NCI-H1105 (cell line): ENCODE measurements at places on chromosomes 3 and 15.

GRCh38 chr3:173238091-173238490 is 97.1 kb upstream of the SPATA16 start:
- DNase-seq = no peak

DNA sequence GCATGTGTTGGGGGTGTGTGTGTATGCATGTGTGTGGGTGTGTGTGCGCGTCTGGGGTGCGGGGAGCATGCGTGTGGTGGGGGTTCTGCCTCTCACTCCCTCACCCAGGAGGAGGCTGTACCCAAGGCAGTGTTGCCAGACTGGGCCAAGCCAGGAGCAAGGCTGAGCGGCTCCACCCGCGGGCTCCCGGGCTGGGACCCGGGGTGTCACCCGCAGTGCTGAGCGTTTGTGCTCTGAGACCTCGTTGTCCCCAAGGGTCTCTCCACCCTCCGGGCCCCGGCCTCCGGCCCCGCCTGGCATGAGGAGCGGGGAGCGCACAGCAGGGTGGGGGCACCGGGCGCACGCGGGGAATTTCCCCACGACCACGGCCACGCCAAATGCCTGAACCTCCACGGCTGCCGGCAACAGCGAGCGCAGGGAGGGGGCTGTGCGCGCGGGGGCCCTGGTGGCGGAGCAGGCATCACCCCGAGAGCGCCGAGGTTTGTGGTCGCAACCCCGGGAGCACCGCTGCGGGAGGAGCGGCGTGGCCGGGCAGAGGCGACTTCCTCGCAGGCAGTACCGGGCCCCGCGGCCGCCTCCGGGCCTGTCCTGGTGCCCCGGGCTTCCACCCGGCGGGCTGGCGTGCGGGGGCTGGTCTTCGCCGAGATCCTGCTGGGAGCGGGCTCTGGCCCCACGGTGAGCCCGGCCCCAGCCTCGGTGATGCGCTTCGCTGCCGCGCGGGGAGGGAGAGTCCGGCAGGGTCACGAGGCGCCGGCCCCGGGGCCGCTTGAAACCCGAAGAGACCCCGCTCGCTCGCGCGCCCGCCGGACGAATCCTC is 7.4 kb upstream of the OCA2 start:
- DNase-seq = no peak

DNA sequence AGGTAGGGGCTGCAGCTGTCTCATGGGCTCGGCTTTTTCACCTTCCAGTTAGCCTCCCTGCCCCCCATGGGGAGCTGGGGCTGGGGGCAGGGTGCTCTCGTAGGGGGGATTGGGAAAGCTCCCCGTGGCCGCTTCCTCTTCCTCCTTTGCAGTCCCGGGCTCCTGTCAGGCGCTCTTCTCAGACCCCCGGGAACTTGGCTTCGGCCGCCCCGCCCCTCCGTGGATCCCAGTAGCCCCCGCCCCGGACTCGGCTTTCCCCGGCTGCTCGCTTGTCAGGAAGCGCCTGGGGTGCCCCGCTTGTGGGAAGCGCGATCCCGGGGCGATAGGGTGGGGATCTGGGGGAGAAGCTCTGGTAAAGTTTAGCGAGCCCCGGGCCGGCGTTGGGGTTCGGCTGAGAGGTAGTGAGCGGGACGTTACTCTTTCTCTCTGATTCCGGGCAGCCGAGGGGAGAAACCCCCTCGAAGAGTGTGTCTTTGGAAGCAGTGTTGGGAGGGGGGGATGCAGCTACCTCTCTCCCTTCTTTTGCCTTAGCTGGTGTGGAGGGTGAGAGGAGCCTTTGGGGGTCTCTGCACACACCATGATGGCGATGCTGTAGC is 611 bp downstream of the PIAS1 start:
- DNase-seq = peak; percentile 75

DNA sequence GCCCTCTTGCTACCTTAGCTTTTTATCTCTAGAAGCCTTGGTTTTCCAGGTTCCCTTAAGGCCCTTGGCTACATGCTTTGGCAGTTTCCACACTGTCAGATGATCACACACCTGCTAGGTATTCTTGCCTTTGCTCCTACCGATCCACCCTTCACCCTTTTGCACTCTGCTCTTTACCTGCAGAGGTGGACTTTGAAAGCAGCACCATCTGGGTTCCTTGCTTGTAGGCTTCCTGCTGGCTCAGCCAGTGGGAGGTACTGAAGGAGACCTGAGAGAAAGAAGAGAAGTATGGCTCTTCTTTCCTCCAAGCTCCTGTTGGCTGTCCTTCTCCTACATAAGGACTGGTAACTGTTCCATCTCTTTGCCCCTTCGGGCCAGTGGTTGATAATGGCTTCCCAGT is 7.3 kb upstream of the ZNF592 start:
- DNase-seq = no peak

- DNase-seq = no peak
These were observed 67.7 kb downstream of the STT3B start for GRCh38 chr3:31600431-31600830.

GRCh38 chr3:169299889-169300288 is 363.6 kb downstream of the MECOM start:
- DNase-seq = peak; percentile 26

- no peak for DNase-seq
These were observed 44.0 kb downstream of the ANAPC13 start for GRCh38 chr3:134441821-134442220.

- DNase-seq = no peak
These were observed 7.9 kb upstream of the ISG20 start for GRCh38 chr15:88630798-88631463.

- no peak for DNase-seq
These were observed 34.6 kb downstream of the FMN1 start for GRCh38 chr15:33159726-33160453.

- DNase-seq = no peak
These were observed 145.5 kb upstream of the ABHD17C start for GRCh38 chr15:80549654-80550053.

DNA sequence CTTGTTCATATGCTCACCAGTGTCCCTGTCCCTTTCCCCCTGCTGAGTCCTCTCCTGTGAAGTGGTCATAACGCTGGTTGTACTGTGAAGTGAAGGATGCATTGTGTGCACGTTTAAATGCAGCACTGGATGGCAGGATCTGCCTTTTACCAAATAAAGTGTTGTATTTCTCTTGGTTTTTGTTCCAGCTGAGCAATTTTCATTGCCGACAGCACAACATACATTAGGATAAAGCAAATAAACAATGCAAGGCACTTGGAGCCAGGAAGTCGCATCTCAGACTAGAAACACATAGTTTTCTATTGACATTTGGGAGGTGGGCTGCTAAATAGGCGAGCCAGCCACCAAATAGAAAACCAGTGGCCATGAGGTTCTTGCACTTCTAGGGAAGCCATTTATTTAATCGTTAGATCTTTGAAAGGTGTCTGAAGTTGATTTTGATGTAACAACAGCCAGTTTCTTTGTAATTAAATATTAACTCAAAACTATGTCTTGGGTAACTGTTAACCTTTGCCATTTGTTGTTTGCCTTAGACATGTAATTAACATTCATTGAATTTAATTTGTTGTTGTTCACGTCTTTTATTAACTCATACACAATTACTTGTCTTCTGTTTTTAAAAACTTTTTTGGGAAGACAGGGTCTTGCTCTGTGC is 185.3 kb downstream of the FNDC3B start:
- DNase-seq = peak; percentile 86

DNA sequence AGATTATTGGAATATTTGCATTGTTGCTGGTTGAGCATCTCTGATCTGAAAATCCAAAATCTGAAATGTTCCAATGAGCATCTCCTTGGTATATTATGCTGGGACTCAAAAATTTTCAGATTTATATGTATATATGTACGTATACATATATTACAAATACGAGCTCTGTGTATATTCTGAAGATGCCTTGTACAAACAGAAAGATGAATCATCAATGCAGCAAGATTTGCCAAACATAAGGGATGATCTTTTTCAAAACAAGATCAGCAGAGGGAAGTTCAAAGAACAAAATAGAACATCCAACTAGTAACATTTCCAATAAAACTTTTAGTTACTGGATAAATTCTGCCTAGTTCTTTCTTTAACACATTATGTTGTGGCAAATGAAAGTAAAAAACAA is 42.5 kb downstream of the HERC1 start:
- DNase-seq = no peak

GRCh38 chr15:36756707-36757106 is 177.3 kb downstream of the CDIN1 start:
- DNase-seq = no peak

DNA sequence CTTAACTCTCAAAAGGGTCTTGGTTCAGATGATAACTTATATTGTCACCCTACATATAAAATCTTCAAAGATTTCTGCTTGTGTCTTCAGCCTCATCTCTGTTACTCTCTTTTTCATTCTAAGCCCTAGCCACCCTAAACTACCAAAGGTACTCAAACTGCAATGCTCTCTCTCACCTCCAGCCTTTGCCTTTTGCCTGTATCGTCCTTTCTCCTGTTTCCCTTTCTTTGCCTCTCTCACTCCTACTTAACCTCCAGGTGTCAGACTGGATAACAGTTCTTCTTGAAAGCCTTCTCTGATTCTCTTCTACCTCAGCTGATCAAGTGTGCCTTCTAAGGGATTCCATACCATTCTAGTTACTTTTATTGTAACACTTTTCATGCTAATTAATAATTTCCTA is 149.8 kb downstream of the SERPINI1 start:
- DNase-seq = no peak

DNA sequence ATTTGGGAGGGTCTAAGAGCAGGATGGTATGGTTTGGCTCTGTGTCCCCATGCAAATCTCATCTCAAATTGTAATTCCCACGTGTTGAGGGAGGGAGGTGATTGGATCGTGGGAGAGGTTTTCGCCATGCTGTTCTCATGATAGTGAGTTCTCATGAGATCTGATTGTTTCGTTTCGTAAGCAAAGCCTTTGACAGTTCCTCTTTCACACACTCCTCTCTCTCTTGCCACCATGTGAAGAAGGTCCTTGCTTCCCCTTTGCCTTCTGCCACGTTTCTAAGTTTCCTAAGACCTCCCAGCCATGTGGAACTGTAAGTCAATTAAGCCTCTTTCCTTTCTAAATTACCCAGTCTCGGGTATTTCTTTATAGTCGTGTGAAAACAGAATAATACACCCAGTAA is 553.7 kb downstream of the TAFA4 start:
- no peak for DNase-seq
